ENCODE measurements at places on chromosomes 4 and X. TPM values are rescaled to one million over a fixed set of nuclear protein-coding genes. Genes with fewer than 3 reads are reported as not detected.

Gene DNAAF6
- not detected for total RNA-seq

Gene OTUD6A
- not detected for total RNA-seq

GRCh38 chr4:174061026-174061425, 222.4 kb downstream of the FBXO8 start:
- H3K4me3 ChIP-seq, result no peak overlapping the region
- no peaks in the 10 kb centered on the region for H3K27me3 ChIP-seq
- H3K27ac ChIP-seq, result no peak overlapping the region
- peaks cover 11% of the 10 kb centered on the region for H3K4me1 ChIP-seq
- no peaks in the 10 kb centered on the region for H3K36me3 ChIP-seq

Gene PWWP3B
- 1.4 TPM for total RNA-seq

Gene MID1
- total RNA-seq, result 32.5 TPM

Gene HERC6
- 7.3 TPM for total RNA-seq

- H3K27me3 ChIP-seq, result no peaks in the 10 kb centered on the region
- no peak for DNase-seq
- peak overlapping the region; percentile 86 for H3K4me3 ChIP-seq
- H3K36me3 ChIP-seq, result peaks cover 7% of the 10 kb centered on the region
- H3K4me1 ChIP-seq, result peaks cover 4% of the 10 kb centered on the region
Observed at GRCh38 chrX:101550751-101551379, 518 bp downstream of the ARMCX1 start.

DNA sequence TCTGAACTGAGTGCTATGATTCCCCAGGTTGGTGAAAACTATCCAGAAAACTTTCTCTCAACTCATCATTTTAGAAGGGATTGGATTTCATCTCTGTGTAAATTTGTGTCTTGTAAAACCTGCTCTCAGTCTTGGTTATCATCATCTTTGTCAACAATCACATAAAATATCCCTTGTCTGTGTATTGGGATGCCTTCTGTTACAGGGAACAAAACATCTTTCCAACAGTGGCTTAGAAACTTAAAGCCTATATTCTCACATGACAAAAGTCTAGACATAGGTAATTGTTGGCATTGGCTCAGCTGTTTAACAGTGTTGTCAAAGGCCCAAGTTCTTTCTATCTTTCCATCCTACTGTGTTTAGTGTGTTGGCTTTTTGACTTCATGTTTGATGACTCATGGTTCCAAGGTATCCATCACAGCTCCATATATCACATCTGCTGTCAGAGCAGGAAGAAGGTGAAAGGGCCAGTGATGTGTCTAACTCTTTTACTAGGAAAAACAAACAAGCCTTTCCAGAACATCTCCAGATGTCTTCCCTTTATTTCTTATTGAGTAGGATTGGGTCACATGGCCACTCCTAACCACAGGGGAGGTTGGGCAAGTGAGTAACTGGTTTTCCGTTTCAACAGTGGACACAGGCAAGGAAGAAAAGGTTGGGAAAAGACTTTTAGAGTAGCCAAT, 65.0 kb downstream of the PHEX start:
- H3K4me3 ChIP-seq, result no peak overlapping the region
- no peak for DNase-seq
- peaks cover 3% of the 10 kb centered on the region for H3K4me1 ChIP-seq
- H3K27me3 ChIP-seq, result no peaks in the 10 kb centered on the region

GRCh38 chrX:7110821-7111276, 36.7 kb upstream of the STS start:
- H3K36me3 ChIP-seq, result peaks cover 1% of the 10 kb centered on the region
- no peak overlapping the region for H3K4me3 ChIP-seq
- no peak for DNase-seq
- no peaks in the 10 kb centered on the region for H3K27me3 ChIP-seq

- no peak for DNase-seq
- H3K27ac ChIP-seq, result no peak overlapping the region
- H3K4me3 ChIP-seq, result no peak overlapping the region
- no peaks in the 10 kb centered on the region for H3K27me3 ChIP-seq
Observed at GRCh38 chr4:151197247-151197646, 79.7 kb upstream of the PRSS48 start.

DNA sequence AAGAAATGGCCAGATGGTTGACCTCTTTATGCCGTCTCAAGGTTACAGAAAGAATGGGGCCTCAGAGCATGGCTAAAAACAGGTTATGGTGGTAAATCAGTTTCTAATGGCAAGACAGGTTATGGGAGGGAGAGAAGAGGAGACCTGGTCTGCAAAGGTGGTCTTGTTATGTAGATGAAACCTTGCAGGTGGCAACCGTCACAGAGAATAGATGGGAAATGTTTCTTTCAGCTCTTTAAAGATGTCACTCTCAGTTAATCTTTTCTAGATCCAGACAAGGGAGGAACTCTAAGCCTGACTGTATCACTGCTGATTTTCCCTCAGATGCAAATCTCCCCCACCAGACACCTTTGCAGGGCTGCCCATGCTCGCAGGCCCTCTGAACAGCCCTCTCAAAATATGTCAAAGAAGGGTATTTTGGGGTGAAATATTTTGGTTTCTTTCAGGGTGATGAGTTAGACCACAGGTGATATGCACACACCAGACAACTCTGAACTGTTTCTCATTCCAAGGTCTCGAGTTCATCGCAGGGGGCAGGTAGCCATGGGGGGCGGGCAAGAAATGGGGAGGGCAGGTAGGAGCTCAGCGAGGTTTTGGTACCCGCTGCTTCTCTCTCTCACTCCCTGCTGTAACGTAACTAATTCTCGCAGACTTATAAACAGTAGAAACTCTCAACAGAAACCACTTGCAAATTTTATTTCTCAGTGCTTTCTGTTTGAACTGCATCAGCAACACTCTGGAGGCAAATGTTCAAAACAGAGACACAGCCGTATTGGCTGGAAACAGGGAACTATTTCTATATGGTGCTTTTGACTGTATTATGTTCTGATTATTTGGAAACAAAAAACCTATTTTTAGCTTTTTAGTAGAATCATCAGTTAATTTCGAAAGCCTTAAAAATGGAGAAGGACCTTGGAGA, 32.4 kb downstream of the CASP3 start:
- H3K27ac ChIP-seq, result no peak overlapping the region
- no peak overlapping the region for H3K4me3 ChIP-seq
- H3K36me3 ChIP-seq, result peaks cover 8% of the 10 kb centered on the region
- no peaks in the 10 kb centered on the region for H3K27me3 ChIP-seq

DNA sequence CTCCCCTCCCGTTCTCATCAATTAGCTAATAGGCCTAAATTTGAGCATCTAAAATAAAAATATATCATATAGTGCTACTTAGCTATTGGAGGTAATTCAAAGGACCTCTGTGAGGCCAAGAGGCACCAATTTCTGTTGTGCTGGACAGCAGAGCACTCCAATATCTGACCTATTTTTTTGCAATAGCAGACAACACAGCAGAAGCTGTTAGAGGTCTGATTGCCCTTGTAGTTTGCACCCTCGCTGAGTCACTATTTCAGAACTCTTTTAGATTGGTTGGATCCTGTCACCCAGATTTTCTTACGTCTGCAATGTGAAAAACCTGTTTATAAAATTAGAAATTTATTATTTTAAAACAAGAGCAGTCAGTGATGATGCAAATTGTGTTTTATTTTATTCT, 184.1 kb downstream of the CEP135 start:
- H3K4me1 ChIP-seq, result peaks cover 26% of the 10 kb centered on the region
- H3K27me3 ChIP-seq, result no peaks in the 10 kb centered on the region
- no peak for DNase-seq
- no peak overlapping the region for H3K27ac ChIP-seq
- H3K36me3 ChIP-seq, result peaks cover 3% of the 10 kb centered on the region

Gene CACNA1F
- 0.19 TPM for total RNA-seq

Gene TMPRSS11B
- not detected for total RNA-seq

DNA sequence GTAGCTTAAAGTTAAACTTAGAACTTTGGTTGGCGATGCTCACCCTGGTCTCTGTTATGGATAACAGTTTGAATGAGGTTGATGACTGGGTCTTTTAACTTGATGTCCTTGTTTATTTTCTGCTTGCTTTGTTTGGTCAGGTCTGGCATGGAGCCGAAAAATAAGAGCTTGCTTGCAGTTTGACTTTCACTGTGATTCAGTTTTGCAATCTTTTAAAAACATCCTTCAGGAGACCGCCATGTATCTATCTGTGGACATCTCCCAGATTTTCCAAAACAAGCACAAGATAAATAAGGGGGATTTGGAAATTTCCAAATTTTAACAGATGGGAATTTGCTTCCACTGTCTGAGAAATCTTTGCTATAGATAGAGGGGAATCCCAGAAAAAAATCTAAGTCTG, 246.7 kb downstream of the PALLD start:
- H3K4me3 ChIP-seq, result no peak overlapping the region
- H3K27me3 ChIP-seq, result no peaks in the 10 kb centered on the region
- no peaks in the 10 kb centered on the region for H3K36me3 ChIP-seq
- DNase-seq, result no peak
- peaks cover 3% of the 10 kb centered on the region for H3K4me1 ChIP-seq

GRCh38 chr4:111959222-111959621, 186.0 kb upstream of the FAM241A start:
- no peak overlapping the region for H3K27ac ChIP-seq
- no peak for DNase-seq
- peaks cover 4% of the 10 kb centered on the region for H3K4me1 ChIP-seq
- H3K4me3 ChIP-seq, result no peak overlapping the region
- no peaks in the 10 kb centered on the region for H3K36me3 ChIP-seq
- no peaks in the 10 kb centered on the region for H3K27me3 ChIP-seq

DNA sequence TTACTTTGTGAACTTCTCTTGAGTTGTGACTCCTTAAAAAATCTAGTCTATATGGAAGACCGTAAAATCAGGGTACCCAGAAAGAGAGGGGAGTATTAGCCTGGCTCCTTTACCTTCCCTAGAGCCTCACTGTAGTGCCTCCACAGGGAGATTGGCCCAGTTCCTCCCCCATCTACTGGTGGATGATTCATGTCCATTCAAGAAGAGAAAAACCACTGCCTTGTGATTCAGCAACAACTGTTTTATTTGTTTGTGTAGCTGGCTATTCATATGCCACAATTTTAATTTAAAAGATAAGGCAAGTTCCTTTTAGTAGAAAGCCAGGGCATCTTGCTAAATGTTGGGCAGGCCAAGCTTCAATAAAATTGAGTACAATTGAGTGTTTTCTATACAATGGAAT, 221.8 kb upstream of the KCNIP4 start:
- no peaks in the 10 kb centered on the region for H3K27me3 ChIP-seq
- H3K27ac ChIP-seq, result no peak overlapping the region
- H3K4me3 ChIP-seq, result no peak overlapping the region
- no peaks in the 10 kb centered on the region for H3K36me3 ChIP-seq
- no peak for DNase-seq

DNA sequence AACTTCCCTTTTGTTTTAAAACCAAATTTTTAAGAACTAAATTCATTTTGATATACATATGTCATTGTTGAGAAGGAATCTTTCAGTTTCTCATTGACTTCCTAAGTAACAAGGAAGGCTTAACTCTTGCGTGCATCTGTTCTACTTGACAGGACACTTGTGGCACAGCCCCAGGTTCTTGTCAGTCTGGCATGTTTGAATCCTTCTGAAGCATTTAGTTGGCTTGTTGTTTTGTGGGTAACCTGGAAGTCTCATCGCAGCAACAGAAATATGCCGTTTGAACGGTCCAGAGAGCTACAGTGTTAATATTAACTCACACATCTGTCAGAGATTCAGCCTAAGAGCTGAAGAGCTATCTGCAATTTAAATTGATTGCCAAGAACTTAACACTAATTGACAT, 76.0 kb downstream of the GLRA3 start:
- H3K36me3 ChIP-seq, result no peaks in the 10 kb centered on the region
- H3K4me1 ChIP-seq, result peaks cover 4% of the 10 kb centered on the region
- no peaks in the 10 kb centered on the region for H3K27me3 ChIP-seq
- H3K4me3 ChIP-seq, result no peak overlapping the region

- peaks cover 36% of the 10 kb centered on the region for H3K36me3 ChIP-seq
- H3K4me1 ChIP-seq, result peaks cover 4% of the 10 kb centered on the region
- H3K4me3 ChIP-seq, result no peak overlapping the region
- DNase-seq, result no peak
Observed at GRCh38 chr4:168892475-168892874, 117.6 kb downstream of the CBR4 start.

- no peak overlapping the region for H3K27ac ChIP-seq
- peaks cover 2% of the 10 kb centered on the region for H3K36me3 ChIP-seq
- no peaks in the 10 kb centered on the region for H3K27me3 ChIP-seq
- H3K4me3 ChIP-seq, result no peak overlapping the region
Observed at GRCh38 chr4:101074326-101074725, 273.0 kb downstream of the PPP3CA start.

- no peak overlapping the region for H3K4me3 ChIP-seq
- no peaks in the 10 kb centered on the region for H3K27me3 ChIP-seq
- peaks cover 24% of the 10 kb centered on the region for H3K36me3 ChIP-seq
- H3K27ac ChIP-seq, result no peak overlapping the region
- no peak for DNase-seq
Observed at GRCh38 chr4:76997077-76997476, 47.5 kb downstream of the SEPTIN11 start.

- peaks cover 5% of the 10 kb centered on the region for H3K4me1 ChIP-seq
- DNase-seq, result no peak
- no peak overlapping the region for H3K4me3 ChIP-seq
- H3K27me3 ChIP-seq, result no peaks in the 10 kb centered on the region
- no peaks in the 10 kb centered on the region for H3K36me3 ChIP-seq
Observed at GRCh38 chrX:109049903-109050302, 313.5 kb upstream of the IRS4 start.

Gene PABPC5
- total RNA-seq, result 2.6 TPM

DNA sequence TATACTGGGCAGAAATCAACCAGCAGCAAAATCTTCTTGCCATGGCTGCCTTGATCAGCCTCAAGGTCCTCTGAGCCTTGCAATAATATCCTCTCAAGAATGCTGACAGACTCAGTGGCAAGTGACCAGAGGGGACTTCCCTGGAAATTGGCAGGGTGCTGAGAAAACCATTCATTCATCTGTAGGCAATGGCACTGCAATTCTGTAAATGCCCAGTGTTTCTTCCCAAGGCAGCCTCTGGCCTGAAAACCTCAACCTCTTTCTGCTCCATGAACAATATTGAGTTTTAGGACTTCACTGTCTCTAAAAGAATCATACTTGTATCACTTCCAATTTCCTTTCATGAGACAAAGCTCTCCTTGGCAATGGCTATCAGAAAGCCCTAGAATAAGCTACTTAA, 754.3 kb upstream of the TENM3 start:
- no peak overlapping the region for H3K4me3 ChIP-seq
- no peaks in the 10 kb centered on the region for H3K4me1 ChIP-seq
- no peaks in the 10 kb centered on the region for H3K36me3 ChIP-seq
- no peak overlapping the region for H3K27ac ChIP-seq

Gene FHDC1
- total RNA-seq, result 11.6 TPM

- H3K36me3 ChIP-seq, result peaks cover 29% of the 10 kb centered on the region
- no peak for DNase-seq
- no peak overlapping the region for H3K27ac ChIP-seq
- H3K4me3 ChIP-seq, result no peak overlapping the region
Observed at GRCh38 chr4:152971053-152971452, 34.9 kb downstream of the FHDC1 start.

Gene GLRA3
- 0.07 TPM for total RNA-seq

DNA sequence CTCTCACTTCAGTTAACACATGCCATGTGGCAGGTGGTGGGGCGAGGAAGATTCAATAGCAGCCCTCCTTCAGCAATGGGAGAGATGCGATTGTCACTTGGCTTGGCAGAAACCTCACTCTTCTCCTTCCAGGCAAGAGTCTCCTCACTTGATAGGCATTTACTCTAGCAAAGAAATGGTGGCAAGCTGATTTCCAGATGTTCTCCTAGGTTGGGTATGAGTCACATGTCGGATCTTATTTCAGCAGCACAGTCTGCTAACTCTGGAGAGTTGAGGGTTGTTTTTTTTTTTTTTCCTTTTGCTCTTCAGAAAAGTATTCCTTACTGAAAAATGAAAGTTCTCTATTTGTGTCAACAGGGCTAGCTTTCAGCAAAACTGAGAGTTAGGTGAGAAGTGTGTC, 119.5 kb upstream of the CHRDL1 start:
- peaks cover 2% of the 10 kb centered on the region for H3K27me3 ChIP-seq
- H3K4me3 ChIP-seq, result no peak overlapping the region
- H3K27ac ChIP-seq, result no peak overlapping the region
- DNase-seq, result no peak
- no peaks in the 10 kb centered on the region for H3K4me1 ChIP-seq
